HFFc6 (cell line): ENCODE measurements at places on chromosomes 3 and 15. TPM values are rescaled to one million over a fixed set of nuclear protein-coding genes. Genes with fewer than 3 reads are reported as not detected.

The ROPN1 gene
- total RNA-seq, result not detected in 3 replicates

- DNase-seq, result peak; percentile 21
These were observed 50.6 kb upstream of the PLXNA1 start for GRCh38 chr3:126932188-126932931.

DNA sequence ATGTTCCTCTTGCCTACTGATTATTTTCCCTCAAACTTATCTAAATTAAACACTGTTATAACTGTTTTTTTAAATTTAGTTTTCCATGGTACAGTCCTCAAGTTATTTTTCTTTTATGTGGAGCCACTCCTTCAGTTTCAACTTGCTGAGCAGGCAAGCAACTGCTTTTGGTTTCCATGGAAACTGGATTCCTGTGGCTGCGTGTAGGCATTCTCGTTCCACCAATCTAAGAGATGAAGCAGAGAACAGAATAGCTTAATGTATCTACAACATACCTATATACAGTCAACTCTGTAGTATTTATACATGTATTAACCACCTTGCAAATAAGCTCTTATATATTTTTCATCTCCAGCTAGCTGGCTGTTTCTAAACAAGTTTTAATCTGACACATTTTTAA is 25.8 kb upstream of the ANXA2 start:
- DNase-seq, result peak; percentile 94

- no peak for DNase-seq
These were observed 81.8 kb upstream of the UBE2E1 start for GRCh38 chr3:23723930-23724329.

DNA sequence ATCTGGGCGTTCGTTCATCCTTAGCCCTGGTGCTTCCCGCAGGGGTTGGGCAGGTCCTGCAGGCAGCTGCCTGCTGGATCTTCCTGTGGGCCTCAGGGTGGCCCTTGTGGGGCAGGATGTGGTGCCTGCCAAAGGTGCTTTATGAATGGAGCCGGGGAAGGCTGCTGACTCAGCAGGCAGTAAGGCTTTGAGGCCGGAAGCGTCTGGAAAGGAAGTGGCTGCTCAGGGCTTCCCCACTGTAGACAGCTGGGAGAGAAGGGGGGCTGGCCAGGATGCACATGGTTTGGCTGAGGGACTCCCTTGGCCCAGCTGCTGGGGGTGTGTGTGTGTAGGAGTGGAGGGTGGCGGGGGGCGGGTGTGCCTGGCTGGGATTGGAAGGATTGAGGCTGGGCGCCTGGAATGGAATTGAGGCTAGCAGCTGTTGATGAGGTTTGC is 12.9 kb downstream of the CD276 start:
- DNase-seq, result peak; percentile 86

The GHSR gene
- not detected in 3 replicates for total RNA-seq

DNA sequence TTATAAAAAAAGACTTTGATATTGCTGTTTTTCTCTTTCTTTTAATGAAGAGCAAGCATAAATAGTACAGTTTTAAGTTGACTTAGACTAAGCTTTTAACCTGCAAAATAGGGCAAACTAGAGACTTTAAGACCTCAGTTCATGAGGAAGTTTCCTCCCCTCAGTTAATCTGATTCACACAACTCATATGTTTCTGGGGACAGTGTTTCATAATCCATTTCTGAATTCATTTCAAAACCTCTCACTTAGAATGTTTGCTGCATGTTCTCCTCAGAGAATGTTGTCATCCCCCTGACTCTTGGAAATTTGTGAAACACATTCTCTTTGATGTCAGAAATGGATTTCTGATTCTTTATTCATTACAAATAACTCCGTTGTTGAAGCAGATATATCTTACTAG is 79.3 kb upstream of the SKOR1 start:
- DNase-seq, result no peak

GRCh38 chr3:6739288-6739687 is 121.6 kb upstream of the GRM7 start:
- DNase-seq, result no peak

GRCh38 chr3:187571701-187572100 is 98.5 kb downstream of the SST start:
- DNase-seq, result no peak

DNA sequence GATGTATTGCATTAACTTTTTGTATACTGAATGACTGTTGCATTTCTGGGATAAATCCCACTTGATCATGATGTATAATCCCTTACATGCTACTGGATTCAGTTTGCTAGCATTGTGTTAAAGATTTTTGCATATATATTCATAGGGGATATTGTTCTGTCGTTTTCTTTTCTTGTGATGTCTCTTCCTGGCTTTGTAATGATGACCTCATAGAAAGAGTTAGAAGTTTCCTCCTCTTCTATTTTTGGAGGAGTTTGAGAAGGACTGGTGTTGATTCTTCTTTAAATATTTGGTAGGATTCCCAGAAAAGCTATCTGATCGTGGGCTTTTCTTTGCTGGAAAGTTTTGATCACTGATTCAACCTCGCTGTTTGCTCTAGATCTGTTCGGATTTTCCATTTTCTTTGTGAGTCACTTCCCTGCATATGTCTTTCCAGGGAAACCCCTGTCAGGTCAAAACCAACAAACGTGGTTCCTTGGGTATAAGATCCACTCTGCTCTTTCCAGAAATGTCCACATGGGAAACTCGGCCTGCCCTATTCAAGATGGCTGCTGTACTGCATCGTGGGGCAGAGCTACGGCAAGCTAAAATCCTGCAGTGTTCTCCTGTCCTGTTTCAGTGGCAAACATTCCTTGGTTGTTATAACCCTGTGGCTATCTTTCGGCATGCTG is 120.4 kb downstream of the GABRG3 start:
- no peak for DNase-seq

DNA sequence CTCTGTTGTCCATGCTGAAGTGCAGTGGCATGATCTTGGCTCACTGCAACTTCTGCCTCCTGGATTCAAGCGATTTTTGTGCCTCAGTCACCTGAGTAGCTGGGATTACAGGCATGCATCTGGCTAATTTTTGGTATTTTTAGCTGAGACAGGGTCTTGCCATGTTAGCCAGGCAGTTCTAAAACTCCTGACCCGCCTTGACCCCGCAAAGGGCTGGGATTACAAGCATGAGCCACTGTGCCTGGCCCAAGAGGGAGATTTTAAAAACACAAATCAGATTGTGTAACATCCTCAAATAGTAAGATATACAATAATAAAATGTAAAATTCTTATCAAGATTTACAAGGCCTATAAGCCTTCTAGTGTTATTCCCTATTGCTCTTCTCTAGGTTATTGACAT is 62.5 kb upstream of the PHLDB2 start:
- no peak for DNase-seq

The CFAP44 gene
- total RNA-seq, result 0.86 to 2.3 TPM (median 1.4 TPM) in 3 replicates

DNA sequence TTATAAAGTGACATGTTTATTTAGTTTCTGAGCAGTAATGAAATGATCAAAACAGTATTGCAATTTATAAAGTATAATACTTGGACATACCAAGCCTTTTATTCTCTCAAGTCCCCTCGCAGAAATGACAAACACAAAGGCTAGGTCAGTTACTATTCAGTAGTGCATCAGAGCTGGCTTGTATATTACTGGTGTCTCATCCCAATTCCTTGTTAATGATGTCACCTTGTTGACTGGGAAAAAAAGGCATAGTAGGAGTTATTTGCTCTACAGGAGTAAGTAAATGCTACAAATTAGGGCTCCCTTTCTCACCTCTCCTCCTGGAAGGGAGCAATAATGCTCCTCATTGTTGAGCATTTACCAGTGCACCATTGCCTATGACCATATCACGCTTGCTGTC is 317.6 kb downstream of the CHL1 start:
- DNase-seq, result no peak
